ENCODE measurements at places on chromosomes 2 and 18.

GRCh38 chr2:222358876-222359275 lies 60.1 kb upstream of the PAX3 start:
- DNase-seq: no peak

GRCh38 chr2:61193670-61194561 lies 31.9 kb downstream of the C2orf74 start:
- DNase-seq: no peak

GRCh38 chr2:218260742-218261422 lies at the start of gene GPBAR1:
Gene GPBAR1 (plus strand): TSS chr2:218261015. CDS start chr2:218262725, 1,710 bp downstream.
- no peak for DNase-seq

GRCh38 chr2:235857598-235857997 lies 310.6 kb downstream of the GBX2 start:
- DNase-seq: no peak

DNA sequence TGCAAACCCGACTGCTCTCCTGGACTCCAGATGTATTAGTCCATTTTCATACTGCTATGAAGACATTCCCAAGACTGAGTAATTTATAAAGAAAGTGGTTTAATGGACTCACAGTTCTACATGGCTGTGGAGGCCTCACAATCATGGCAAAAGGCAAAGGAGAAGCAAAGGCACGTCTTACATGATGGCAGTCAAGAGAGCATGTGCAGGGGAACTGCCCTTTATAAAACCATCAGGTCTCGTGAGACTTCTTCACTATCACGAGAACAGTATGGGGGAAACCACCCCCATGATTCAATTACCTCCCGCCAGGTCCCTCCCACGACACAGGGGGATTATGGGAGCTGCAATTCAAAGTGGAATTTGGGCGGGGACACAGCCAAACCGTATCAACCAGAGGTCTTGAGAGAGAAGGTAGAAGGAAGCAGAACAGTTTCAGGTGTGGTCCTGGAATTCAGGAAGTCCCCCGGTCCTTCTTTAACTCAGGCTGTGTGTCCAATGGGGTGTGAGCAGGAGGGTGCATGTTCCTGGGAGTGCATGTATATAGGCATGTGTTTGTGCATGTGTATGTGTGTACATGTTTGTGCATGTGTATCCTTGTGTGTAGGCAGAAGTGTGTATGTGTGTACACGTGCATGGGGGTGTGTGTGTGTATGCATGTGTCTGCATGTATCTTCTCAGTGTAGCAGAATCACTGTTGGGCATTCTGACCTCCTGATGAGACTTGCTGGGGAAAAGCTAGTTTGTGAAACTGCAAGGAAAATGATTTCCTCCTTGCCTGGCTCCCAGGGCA lies 46.2 kb downstream of the GREB1 start:
- DNase-seq: no peak

- no peak for DNase-seq
Observed at GRCh38 chr2:186780701-186781316, 68.2 kb downstream of the ZSWIM2 start.

- no peak for DNase-seq
Observed at GRCh38 chr2:127365211-127365643, 22.5 kb downstream of the MAP3K2 start.

GRCh38 chr2:96198921-96199320 lies 9.7 kb downstream of the STARD7 start:
- DNase-seq: no peak

DNA sequence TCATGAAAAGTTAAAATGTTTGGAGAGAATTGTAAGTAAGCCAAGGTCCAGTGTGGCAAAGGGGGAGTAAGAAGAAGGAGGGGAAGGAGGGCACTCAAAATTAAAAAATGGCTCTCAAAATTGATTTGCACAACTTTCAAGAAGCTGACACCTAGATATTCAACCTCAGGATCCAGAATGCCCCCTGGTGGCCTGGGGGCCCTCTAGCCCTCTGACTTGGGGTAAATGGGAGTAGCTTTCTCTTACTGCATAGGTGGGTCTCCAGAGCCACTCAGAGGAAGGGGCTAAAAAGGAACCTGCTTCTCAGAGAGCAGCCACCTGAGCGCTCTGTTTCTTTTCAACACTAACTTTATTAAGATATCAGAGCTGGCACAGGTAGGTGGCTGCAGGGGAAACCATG lies 968.5 kb downstream of the BCL11A start:
- DNase-seq: no peak

- no peak for DNase-seq
Observed at GRCh38 chr2:201007584-201007998, 44.1 kb upstream of the ORC2 start.

GRCh38 chr2:46632349-46632748 lies 153.0 kb downstream of the TMEM247 start:
- no peak for DNase-seq

- peak; percentile 49 for DNase-seq
Observed at GRCh38 chr2:37324536-37324785, 172 bp downstream of the PRKD3 start.

- no peak for DNase-seq
Observed at GRCh38 chr2:37633845-37634244, 37.6 kb downstream of the CDC42EP3 start.

DNA sequence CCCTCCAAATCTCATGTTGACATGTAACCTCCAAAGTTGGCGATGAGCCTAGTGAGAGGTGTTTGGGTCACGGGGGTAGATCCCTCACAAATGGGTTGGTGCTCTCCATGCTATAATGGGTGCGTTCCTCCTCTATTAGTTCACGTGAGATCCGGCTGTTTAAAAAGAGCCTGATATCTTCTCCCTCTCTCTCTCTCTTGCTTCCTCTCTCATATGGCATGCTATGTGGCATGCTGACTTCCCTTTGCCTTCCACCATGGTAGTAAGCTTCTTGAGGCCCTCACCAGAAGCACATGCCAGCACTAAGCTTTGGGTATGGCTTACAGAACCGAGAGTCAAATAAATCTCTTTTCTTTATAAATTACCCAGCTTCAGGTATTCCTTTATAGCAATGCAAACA lies 39.2 kb downstream of the C2orf76 start:
- DNase-seq: no peak

DNA sequence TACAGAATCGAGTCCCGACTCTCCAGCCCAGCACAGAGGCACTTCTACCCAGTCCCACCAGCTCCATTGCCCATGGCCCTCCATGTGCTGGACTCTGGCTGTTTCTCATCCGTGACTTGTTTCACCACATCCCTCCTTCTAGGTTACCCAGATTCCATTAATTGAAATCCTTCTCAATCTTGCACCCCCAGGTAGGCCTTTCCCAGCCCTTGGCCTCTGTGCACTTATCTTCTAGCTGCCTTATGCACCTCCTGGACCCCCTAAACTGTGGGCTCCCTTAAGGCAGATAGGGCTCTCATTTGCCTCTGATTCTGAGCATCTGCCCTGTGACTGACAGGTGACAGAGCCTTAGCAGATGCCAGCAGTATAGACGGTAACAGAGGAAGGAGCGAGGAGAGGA lies 9.2 kb downstream of the MYCN start:
- no peak for DNase-seq

- DNase-seq: no peak
Observed at GRCh38 chr18:48644029-48644428, 105.2 kb downstream of the CTIF start.

DNA sequence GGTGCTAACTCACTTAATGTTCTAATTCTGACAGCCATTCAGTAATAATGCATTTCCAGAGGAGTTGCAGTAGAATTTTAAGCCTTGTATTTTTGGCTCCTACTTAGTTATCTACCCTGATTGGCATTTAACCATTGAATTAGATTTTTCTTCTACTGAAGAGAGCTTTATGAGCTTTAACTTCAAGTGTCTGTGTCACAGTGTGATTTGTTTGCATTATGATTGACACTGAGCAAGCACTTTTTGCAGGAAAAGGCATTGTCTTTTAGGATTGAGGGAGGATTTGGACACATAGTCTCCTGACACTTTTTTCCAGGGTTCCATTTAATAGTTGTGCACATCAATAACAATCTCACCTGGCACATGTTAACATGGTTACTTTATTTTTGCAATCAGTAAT lies 26.7 kb downstream of the LYPD6 start:
- no peak for DNase-seq

DNA sequence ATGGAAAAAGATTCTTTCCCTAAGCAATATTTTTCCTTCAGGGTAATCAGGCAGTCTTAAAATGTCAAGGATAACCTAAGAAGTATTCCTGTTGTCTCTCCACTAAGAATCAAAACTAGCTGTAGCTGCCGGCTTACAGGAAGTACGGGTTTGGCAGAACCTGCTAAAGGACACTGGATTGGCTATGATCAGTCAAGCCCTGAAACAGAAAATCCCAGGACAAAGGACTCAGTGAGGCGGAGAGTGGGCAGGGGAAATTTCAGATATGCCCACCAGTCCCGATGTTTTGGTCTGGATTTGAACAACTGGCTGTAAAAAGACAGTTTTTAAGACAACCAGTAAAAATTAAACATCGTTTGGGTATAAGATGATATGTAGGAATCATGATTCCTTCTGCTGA lies 155.7 kb downstream of the HDAC4 start:
- no peak for DNase-seq

GRCh38 chr2:82494739-82495138 lies 1964.3 kb downstream of the SUCLG1 start:
- no peak for DNase-seq

DNA sequence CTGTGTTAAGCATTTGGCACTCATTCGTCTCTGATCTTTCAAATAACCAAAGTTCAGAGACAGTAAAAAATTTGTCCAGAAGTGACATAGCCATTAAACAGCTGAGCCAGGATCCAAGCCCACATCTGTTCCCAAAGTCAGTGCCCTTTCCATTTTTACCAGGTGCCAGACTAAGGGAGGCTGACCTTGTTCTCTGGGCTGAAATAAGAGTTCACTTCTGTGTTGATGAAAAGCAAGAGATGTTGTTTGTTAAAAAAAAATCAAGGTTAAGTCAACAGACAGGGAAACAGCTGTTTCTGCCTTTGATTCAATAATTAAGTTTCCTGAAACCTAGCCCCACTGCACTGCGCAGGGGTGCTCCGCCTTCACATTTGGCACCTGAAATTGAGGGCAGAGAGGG lies 117.1 kb downstream of the PRKRA start:
- DNase-seq: no peak

- DNase-seq: no peak
Observed at GRCh38 chr18:46356278-46357033, 252.3 kb downstream of the HAUS1 start.

DNA sequence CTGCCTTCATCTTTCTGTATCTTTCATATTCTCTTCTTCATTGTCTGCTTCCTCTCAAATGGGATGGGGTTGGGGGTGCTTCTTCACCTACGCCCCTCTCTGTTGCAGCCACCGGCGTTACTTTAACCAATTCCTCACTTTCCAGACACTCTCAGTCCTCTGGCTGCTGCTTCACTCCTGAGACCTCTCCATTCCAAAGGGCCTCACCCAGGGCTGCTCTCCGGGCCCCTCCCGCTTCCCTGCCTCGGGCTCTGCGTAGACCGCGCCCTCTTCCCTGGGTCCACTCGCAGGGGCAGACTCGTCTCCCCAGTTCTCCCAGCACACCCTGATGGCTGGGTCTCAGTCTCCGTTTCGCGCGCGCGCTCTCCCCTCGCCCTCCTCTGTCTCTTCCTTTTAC lies 926 bp downstream of the SERPINB8 start:
- DNase-seq: no peak

DNA sequence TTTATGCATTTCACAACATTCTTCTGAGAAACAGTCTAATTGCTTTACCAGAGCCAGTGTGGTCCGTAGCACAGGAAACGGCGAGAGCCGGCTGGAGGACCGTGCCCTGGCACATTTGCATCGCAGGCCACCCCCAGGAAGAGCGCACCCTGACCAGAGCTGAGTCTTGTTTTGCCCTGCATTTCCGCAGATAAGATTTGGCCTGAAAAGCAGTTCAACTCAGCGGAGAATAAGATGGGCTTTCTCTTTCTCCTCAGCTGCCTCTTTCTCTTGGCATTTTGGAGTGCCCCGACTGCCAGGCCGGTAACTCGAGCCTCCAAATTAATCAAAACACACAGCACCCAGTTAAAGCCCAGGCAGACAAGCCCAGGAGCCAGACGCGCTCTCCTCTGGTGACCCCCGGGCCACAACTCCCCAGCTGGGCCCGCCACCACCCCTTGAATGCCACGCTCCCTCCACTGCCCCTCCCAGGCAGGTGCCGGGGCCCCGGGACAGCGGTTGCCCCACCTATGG lies 464 bp downstream of the COL4A4 start:
- no peak for DNase-seq

GRCh38 chr18:73766910-73767515 lies 380.6 kb downstream of the FBXO15 start:
- no peak for DNase-seq

- no peak for DNase-seq
Observed at GRCh38 chr18:35624146-35624545, 42.6 kb downstream of the GALNT1 start.

DNA sequence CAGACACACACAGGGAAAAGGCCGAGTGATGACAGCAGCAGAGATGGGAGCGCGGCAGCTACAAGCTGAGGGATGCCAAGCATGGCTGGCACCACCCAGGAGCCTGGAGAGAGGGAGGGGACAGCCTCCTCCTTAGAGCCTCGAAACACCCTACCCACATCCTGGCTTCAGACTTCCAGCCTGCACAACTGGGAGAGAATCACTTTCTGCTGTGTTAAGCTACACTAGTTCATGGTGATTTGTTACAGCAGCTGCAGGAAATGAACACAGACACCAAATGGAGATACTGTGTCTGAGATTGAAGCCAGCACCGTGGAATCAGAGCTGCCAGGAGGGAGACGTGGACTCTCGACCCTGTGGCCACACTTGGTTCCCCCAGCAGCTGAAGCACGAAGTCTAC lies 27.5 kb upstream of the FOSL2 start:
- no peak for DNase-seq

DNA sequence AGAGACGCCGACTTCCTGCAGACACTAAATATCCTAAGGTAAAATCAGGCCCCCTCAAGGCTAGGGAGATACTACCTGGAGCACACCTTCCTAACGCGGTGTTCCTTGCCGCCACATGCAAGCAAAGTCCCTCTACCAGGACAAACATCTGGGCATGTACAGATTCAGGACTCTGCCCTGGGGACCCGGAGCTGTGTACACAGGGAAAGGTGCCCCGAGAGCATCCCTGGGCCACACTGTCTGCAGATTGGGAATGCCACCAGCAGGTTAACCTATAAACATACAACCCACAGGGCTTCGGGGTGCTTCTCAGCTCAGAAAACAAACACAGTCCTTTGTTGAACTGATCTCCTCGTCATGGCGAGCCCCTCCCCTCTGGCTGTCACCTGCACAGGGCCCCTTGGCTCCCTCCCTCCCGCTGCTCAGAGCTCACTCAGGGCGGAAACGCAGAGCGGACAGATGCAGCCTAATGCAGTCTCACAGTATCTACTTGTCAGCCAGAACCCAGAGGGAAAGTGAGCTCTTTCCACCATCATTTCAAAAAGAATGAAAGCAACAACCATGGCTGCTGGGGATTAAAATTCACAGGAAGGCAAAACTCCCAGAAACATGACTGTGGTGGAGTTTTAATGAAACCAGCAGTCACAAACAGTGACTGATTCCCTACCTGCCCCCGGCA lies 218.8 kb downstream of the HDAC4 start:
- no peak for DNase-seq

- DNase-seq: no peak
Observed at GRCh38 chr18:38402509-38402908, 836.9 kb upstream of the CELF4 start.

Data from T follicular helper cell (primary cell).